Glomerular endothelial cell (primary cell): ENCODE measurements at places on chromosomes 4 and X. TPM values are rescaled to one million over a fixed set of nuclear protein-coding genes. Genes with fewer than 3 reads are reported as not detected.

SHROOM4 gene
- 39.6 and 48.9 TPM in 2 replicates for total RNA-seq

IL1RAPL1 gene
- total RNA-seq, result 1.2 and 1.7 TPM in 2 replicates

- no peak for DNase-seq
These were observed 23.3 kb upstream of the BCOR start for GRCh38 chrX:40120838-40121580.

GRCh38 chrX:132226169-132226568 is 6.9 kb upstream of the RAP2C start:
- DNase-seq, result no peak

SEC31A gene
- total RNA-seq, result 252 and 304 TPM in 2 replicates

GRCh38 chrX:121635141-121635540 is 587.7 kb downstream of the GLUD2 start:
- no peak for DNase-seq

DNA sequence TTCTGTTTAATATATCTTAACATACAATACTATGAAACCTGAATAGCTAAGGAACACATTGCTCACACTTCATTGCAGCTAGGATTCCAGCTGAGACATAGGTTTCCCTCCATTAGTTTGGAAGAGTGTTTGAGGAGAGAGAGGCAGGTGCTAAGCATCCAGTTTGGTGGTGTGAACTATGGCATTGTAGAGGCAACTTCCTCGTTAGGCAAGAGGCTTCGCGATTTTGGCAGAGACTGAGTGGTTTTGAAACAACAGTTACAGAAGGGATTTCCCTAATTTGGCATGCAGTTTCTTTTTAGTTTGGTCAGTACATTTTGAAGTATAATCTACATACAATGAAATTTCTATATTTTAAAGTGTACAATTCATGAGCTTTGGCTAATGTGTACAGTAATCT is 117.1 kb upstream of the BMP3 start:
- no peak for DNase-seq

DNA sequence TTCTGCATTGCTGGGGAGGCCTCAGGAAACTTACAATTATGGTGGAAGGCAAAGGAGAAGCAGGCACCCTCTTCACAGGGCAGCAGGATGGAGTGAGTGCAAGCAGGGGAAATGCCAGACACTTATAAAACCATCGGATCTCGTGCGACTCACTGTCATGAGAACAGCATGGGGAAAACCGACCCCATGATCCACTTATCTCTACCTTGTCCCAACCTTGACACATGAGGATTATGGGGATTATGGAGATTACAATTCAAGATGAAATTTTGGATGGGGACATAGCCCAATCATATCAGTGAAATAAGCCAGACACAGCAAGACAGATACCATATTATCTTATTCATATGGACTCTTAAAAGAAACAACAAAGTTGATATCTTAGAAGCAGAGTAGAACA is 134.9 kb downstream of the C4orf33 start:
- DNase-seq, result no peak

CSAG3 gene
- not detected in 2 replicates for total RNA-seq

GABRG1 gene
- not detected in 2 replicates for total RNA-seq

- DNase-seq, result no peak
These were observed 50.4 kb upstream of the TBL1X start for GRCh38 chrX:9414416-9414815.

- DNase-seq, result no peak
These were observed at the start of gene GABRQ for GRCh38 chrX:152637649-152638442. Gene GABRQ, plus strand, starts transcription at chrX:152637895. Its CDS starts 308 bp downstream, at chrX:152638203.

GRCh38 chrX:21529771-21530170 is 128.4 kb downstream of the KLHL34 start:
- DNase-seq, result no peak

DNA sequence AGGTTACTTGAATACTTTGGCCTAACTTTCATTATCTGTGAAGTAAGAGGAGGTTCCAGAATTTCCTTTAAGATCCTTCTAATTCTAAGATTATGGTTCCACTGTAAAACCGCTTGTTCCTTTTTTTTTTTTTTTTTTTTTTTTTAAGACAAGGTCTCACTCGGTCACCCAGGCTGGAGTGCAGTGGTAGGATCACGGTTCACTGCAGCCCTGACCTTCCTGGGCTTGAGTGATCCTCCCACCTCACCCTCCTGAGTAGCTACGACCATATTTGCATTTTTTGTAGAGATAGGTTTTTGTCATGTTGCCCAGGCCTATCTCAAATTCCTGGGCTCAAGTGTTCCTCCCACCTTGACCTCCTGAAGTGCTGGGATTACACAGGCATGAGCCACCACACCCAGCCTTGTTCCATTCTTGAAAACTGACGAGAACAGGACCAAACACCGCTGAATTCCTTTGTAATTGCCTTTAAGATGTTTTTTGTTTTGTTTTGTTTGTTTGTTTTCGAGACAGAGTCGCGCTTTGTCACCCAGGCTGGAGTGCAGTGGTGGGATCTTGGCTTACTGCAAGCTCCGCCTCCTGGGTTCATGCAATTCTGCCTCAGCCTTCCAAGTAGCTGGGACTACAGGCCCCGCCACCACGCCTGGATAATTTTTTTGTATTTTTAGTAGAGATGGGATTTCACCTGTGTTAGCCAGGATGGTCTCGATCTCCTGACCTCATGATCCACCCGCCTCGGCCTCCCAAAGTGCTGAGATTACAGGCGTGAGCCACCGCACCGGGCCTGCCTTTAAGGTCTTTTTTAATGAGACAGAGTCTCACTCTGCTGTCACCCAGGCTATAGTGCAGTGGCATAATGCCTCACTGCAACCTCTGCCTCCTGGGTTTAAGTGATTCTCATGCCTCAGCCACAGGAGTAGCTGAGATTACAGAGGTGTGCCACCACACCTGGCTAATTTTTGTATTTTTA is 6.8 kb downstream of the PDS5A start:
- DNase-seq, result no peak

- no peak for DNase-seq
These were observed 187.6 kb downstream of the CBR4 start for GRCh38 chr4:168822481-168822880.
